ENCODE measurements at places on chromosomes 6 and 20. TPM values are rescaled to one million over a fixed set of nuclear protein-coding genes. Genes with fewer than 3 reads are reported as not detected.

SPATS1 gene
- not detected for total RNA-seq

USP49 gene
- total RNA-seq = 1.4 TPM

TAB2 gene
- total RNA-seq = 20.8 TPM

HLA-DPA1 gene
- total RNA-seq = not detected

DOK5 gene
- 4.2 TPM for total RNA-seq

CTAGE9 gene
- not detected for total RNA-seq

CRIP3 gene
- total RNA-seq = not detected

HCRTR2 gene
- not detected for total RNA-seq

DZANK1 gene
- total RNA-seq = 0.83 TPM

LIN28B gene
- total RNA-seq = not detected

TUBB2A gene
- total RNA-seq = 182 TPM

IBTK gene
- 45.0 TPM for total RNA-seq

SOX18 gene
- not detected for total RNA-seq

HLA-DMB gene
- total RNA-seq = 0.28 TPM

NKX2-4 gene
- total RNA-seq = not detected

PRL gene
- total RNA-seq = not detected

KHDC1 gene
- total RNA-seq = 1.7 TPM

KCNQ5 gene
- total RNA-seq = 1.7 TPM

NRSN1 gene
- total RNA-seq = not detected

VSX1 gene
- total RNA-seq = not detected

LINC00237 gene
- total RNA-seq = not detected

THBS2 gene
- total RNA-seq = 101 TPM

SNAP91 gene
- total RNA-seq = not detected

ZNF391 gene
- 0.28 TPM for total RNA-seq

TUBB1 gene
- total RNA-seq = not detected

LAMA2 gene
- total RNA-seq = 13.3 TPM

SUMO4 gene
- 2.2 TPM for total RNA-seq

IL17A gene
- not detected for total RNA-seq

MLN gene
- not detected for total RNA-seq

ERVFRD-1 gene
- total RNA-seq = not detected

TRERF1 gene
- 6.7 TPM for total RNA-seq

PROKR2 gene
- total RNA-seq = not detected

TRDN gene
- total RNA-seq = not detected

PDE10A gene
- total RNA-seq = 12.4 TPM

FBXO30 gene
- 9.3 TPM for total RNA-seq

Data from IMR-90 (cell line).